ENCODE measurements at places on chromosomes 5 and 9. TPM values are rescaled to one million over a fixed set of nuclear protein-coding genes. Genes with fewer than 3 reads are reported as not detected.
A peak's percentile ranks its signal among the peaks of the same experiment; 100 is the strongest.

The CSF2 gene
- not detected for total RNA-seq

DNA sequence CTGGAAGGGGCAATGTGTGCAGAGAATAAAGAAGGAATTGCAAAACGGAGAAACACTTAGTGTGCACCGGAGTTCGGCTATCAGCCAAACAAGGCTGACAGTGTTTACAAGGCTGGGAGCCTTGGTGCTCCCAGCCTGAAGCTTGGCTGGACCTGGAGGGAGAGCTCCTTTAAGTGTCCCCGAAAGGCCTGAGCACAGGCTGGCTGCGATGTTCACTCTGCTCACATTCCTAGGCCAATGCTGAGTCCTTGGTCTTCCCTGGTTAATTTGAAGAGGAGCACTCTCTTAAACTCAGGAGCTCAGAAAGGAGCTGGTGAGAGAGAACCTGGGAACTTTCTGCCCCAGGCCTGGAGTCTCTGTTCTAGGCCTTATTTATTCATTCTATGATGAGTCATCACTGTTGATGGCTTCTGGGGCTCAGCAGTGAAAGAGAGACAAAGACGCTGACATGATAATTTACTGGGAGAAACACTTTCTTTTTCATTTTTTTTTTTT is 88.6 kb upstream of the MYO10 start:
- DNase-seq: no peak

- DNase-seq: peak; percentile 91
Observed at GRCh38 chr9:95143591-95144561, 173.6 kb downstream of the FANCC start.

GRCh38 chr5:171724468-171725204 is 61.0 kb upstream of the SMIM23 start:
- DNase-seq: peak; percentile 9

DNA sequence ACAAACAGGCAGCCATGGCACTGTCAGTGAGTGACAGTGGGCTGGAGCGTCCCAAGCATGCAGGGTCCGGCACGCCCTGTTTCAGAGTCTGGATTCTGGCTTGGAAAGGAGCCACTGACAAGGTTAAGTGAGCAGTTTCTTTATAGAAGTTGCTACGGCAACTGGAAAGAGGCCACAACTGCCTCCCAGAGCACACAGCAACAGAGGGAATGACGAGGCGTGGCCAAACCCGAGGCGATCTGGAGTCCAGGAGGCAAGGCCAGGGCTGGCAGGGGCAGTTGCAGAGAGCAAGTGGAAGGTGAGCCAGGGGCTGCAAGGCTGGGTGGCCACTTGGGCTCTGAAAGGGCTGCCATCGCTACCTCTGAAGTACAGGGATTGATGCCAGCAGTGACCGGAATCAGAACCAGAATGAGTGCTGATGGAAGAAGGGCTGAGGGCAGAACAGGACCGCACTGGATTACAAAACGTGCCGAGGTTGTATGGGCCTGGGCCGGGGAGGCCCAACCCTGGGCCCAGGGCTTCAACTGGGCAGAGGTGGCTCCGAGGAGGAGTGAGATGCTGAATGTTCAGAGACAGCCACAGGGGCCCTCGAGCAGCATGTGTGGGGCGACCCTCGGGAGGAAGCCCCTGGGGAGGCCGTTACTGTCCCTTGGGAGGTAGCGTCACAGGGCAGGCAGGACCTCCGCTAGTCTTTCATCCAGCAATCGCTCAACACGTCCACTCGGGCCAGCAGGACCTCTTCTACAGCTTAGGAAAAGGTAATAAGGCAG is 4.6 kb downstream of the MRPL41 start:
- no peak for DNase-seq

DNA sequence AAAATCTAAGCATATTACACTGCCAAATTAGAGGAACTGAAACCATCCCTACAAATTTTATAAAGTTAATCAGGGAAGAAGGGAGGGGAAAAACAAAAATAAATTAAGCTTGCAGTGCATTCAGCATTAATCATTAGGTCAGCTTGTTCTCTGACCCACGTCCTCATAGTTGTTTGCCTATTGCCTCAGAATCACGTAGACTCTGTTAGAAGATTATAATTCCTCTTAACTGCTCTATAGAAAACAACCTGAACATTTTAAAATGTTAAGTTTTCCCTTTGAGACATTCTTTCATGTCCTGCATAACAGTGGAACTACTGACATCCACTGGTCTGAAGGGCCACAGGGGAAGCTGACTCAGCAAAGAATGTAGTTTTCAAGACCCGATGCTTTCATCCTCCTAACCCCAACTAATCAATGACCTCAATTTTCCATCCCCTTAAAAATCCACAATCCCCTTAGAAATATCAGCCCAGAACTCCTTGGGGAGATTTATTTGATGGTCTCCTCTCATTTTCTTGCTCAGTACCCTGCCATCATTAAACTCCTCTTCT is 112.4 kb downstream of the FBXO4 start:
- no peak for DNase-seq

GRCh38 chr5:31671339-31671741 is 32.4 kb downstream of the PDZD2 start:
- DNase-seq: no peak

DNA sequence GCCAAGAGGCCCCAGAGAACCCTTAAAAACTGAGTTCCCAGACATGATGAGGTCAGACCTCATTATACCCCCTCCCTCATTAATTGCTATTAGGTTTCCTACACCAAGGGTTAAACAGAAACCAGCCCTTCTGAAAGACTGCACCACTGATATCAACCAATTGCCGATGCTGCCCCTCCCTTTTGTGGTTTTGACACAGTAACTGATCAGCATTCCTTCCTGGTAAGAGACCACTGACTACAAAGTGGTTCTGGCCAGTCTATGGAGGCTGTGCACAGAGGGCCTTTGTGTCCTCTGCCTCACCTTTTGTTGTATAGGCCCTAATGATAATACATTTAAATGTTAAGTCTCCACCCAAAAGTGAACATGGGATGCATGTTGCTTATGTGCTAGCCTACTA is 201.5 kb downstream of the FRMD3 start:
- no peak for DNase-seq
